GM23338 (cell line): ENCODE measurements at places on chromosomes 5 and 9. TPM values are rescaled to one million over a fixed set of nuclear protein-coding genes. Genes with fewer than 3 reads are reported as not detected.

Gene CARTPT
- total RNA-seq = not detected in 2 replicates

Gene SYK
- total RNA-seq = 5.4 and 5.8 TPM in 2 replicates

Gene PCDH12
- 0.12 and 0.14 TPM in 2 replicates for total RNA-seq

Gene ODF2
- 23.5 and 26.9 TPM in 2 replicates for total RNA-seq

Gene FRMPD1
- total RNA-seq = 0.12 and 0.63 TPM in 2 replicates
